ENCODE measurements at places on chromosomes 6 and 20. TPM values are rescaled to one million over a fixed set of nuclear protein-coding genes. Genes with fewer than 3 reads are reported as not detected.

The SNPH gene
- polyA plus RNA-seq, result 1.0 TPM

The CDH26 gene
- polyA plus RNA-seq, result 15.3 TPM

The ZKSCAN8 gene
- 4.5 TPM for polyA plus RNA-seq

The MTFR2 gene
- polyA plus RNA-seq, result 7.8 TPM

The BPI gene
- polyA plus RNA-seq, result not detected

The RPS10 gene
- 510 TPM for polyA plus RNA-seq

The ID4 gene
- 19.0 TPM for polyA plus RNA-seq

The CGA gene
- not detected for polyA plus RNA-seq

The PI16 gene
- polyA plus RNA-seq, result not detected

The AK9 gene
- 25.7 TPM for polyA plus RNA-seq

The SLC22A3 gene
- polyA plus RNA-seq, result 0.34 TPM

The HLA-DQA1 gene
- not detected for polyA plus RNA-seq

The C6orf136 gene
- polyA plus RNA-seq, result 148 TPM

The MRPS10 gene
- polyA plus RNA-seq, result 38.6 TPM

The TSHZ2 gene
- polyA plus RNA-seq, result 3.8 TPM

The GDAP1L1 gene
- 13.4 TPM for polyA plus RNA-seq

The CCM2L gene
- polyA plus RNA-seq, result 0.13 TPM

The TRIM31 gene
- not detected for polyA plus RNA-seq

The TM9SF4 gene
- polyA plus RNA-seq, result 31.2 TPM

The RSPO3 gene
- 69.2 TPM for polyA plus RNA-seq

The HBS1L gene
- polyA plus RNA-seq, result 92.5 TPM

The KCNG1 gene
- 0.93 TPM for polyA plus RNA-seq
